ENCODE measurements at places on chromosomes 1 and 21.

- DNase-seq, result no peak
Observed at GRCh38 chr1:57467830-57468229, 44.0 kb upstream of the DAB1 start.

- DNase-seq, result peak; percentile 70
Observed at GRCh38 chr1:218344814-218345672, at the start of gene TGFB2. Gene TGFB2 (plus strand): TSS chr1:218345336. CDS start chr1:218346702, 1,366 bp downstream.

- no peak for DNase-seq
Observed at GRCh38 chr1:173715538-173715844, 710 bp downstream of the KLHL20 start.

DNA sequence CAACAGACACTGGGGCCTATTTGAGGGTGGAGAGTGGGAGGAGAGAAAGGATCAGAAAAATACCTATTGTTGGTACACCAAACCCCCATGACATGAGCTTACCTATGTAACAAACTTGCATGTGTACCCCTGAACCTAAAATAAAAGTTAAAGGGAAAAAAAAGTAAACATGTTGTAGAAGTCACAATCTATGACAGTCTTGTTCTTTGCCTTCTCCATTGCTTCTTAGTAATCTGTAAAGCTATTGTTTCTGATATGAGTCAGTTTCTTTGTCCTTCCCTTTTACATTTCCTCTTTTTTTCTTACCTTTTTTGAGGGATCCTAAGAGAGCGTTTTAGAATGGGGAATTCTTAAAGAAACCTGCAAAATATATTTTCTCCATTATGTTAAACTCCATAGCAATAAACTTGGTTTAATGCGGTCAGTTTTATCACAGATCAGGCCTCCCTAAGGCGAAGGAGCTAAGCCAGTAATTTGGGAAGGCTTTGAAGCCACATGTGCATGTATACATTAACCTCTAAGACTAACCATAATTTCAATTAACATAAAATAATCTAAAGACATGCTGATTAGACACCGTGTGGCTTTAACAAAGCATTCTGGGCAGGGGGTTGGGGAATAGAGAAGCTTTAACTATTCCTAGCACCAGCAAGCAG lies 77.8 kb upstream of the C1orf105 start:
- DNase-seq, result peak; percentile 41

GRCh38 chr1:4973341-4973740 lies 318.9 kb downstream of the AJAP1 start:
- DNase-seq, result no peak

DNA sequence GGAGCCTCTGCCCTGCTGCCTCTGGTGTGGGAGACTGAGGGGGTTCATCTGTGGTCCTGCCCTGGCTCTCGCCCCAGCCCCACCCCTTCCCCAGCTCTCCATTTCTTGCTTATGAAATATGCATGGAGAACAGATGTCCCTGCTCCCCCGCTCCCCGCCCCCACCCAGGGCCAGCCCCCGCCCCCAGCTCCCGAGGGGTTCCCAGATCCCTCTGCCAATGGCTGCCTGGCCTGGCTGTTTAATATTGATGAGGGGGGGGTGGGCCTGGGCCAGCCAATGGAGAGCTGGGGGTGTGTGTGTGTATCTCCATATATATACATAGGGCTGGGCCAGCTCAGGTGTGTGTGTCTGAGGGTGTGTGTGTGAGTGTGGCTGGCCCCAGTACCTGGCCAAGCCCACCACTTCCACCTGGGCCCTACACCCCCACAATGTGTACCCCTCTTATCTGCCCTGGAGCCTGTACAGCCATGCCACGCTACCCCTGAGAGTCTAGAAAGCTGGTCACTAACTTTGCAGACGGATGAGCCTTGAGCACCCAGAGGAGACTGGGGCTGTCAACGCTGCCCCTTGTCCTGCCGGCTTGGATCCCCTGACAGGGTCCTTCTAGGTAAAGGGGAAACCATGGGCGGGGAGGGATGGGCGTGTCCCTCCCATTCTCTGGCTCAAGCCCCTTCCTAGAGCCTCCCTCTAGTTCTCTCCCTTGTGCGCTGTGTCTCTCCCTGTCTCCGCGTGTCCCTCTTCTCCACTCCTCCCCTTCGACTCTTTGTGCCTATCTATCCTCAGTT lies at the start of gene NHLH1:
Gene NHLH1 (plus strand): TSS at position 341 of the 785 bp plus-strand sequence. CDS start 3,661 bp downstream, outside the sequence.
- DNase-seq, result no peak

GRCh38 chr1:219763321-219763720 lies 150.4 kb upstream of the ZC3H11B start:
- no peak for DNase-seq

DNA sequence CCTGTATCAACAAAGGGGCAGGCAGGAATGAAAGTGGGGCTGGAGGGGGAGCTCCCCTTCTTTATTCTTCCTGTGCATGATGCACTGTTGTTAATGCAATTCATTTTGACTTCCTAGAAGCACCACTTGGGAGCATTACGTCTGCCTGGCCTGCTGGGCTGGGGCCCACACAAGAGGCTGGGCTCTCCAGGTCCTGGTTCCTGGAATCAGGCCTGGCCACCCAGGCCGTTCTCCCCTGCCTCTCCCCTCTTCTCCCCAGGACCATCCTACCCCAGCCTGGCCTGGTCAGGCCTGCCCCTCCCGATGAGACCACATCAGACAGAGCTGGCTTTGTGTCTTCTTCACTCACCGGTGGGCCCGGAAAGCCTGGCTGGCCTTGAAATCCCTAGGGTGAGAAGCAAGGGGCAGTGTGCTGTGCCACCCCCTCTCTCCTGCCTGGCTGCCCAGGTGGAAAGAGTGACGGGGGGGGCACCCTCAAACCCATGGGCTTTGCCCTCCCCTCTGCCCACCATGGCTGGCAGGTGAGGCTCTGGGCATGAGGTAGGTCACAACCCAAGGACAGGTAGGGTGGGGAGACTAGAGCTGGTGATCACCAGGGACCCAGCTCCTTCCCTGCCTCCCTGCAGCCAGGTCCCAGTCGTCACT lies 20.7 kb upstream of the PEF1 start:
- DNase-seq, result no peak

DNA sequence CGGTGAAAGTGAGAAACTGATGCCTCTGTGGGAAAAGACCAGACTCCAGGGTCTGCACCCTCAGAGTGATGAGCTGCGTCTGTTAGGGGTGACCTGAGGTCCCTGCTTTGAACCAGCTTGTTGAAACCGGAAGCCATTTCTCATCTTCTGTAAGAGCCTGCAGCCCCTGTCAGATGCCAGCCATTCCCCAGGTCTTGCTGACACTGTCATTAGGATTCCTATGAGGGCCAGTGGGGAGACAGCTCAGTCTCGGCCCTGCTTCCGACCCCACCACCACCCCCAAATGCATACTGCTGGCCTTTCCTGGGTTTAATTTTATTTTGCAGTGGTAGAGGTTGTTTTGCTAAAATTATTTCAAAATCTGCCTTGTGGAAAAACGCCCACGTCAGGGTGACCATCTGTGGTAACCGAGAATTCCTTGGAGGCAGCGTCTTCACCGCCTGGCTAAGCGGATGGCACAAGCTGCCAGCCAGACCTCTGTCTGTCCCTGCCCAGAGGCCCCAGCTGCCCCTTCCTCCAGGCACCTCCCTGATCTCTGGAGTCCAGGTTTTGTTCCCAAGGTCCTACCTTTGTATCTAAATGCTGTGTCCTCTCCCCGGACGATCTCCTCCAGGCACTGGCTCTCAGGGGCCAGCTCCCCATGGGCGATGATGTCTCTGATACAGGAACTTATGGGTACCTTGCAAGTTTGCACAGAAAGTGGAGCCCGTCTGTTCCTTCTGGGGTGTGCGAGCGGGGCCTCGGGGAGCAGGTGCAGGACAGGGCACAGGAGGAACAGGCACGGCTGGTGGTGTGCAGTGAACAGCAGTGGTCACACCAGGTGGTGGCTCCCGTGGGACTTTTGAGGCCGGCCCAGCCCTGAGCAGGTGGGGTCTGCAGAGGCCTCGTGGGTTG lies 49.9 kb downstream of the PRKCZ start:
- peak; percentile 20 for DNase-seq

GRCh38 chr1:212135166-212135565 lies 99.6 kb downstream of the DTL start:
- no peak for DNase-seq

DNA sequence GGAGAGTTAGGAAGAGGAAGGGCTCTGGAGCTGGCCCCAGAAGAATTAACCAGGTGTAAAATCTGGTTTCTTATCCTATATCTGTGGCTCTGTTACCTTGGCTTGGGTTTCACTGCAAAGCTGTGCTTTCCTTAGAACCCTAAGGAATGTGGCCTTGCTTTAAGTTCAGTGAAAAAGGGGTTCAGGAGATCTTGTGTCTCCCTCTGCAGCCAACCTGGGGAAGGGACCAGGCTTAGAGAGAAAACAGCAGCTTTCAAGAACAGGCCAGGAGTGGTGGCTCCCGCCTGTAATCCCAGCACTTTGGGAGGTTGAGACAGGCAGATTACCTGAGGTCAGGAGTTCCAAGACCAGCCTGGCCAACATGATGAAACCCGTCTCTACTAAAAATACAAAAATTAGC lies 16.1 kb upstream of the MYCL start:
- DNase-seq, result no peak

GRCh38 chr1:199161319-199161680 lies 522.5 kb downstream of the PTPRC start:
- DNase-seq, result no peak

DNA sequence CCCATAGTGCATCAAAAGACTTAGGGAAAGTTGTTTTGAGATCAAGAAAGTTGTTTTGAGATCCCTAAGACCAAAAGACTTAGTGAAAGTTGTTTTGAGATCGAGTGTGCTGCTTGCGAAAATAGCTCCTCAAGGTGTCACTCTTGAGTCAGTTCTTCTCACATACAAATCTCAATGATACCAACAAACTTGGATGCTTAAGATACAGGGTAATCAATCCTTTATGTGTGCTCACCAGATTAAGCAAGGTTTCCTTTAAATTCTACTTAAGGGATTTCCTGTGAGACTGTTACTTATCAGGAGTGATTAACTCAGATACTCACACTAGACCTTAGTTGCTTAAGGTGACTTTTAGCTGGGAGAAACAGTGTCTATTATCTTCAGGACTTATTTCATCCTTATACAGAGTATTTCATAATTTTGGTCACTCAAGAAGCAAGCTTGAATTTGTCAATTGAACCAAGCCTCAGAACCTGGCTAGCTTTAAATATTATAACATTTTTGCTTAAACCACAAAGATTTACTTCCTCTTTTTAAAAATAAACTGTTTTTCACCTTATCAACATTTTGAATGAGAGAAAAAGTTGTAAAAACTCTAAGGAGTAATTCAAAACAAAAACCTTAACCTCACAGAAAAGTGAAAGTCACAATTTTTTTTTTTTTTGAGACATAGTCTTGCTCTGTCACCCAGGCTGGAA lies 8.0 kb upstream of the RLF start:
- peak; percentile 74 for DNase-seq

GRCh38 chr1:67846538-67846937 lies 13.3 kb upstream of the GNG12 start:
- DNase-seq, result no peak

GRCh38 chr1:12567288-12567819 lies 50.7 kb downstream of the DHRS3 start:
- no peak for DNase-seq

DNA sequence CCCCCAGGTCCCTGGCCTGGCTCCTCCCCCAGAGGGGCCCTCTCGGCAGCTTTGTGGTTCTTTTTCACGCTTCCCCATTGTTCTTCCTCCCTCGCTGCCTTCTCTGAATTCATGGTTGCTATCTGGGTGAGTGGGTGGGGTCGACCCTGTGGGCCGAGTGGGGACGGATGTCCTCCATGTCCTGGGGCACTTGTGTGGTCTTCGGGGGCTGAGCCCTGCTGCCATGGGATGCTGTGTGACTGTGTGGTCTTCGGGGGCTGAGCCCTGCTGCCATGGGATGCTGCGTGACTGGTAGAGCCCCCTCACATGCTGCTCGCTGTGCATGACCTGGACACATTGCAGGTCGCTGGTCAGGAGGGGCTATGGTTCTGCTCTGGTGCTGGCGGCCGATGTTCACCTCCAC lies 21.6 kb upstream of the DIP2A start:
- no peak for DNase-seq

DNA sequence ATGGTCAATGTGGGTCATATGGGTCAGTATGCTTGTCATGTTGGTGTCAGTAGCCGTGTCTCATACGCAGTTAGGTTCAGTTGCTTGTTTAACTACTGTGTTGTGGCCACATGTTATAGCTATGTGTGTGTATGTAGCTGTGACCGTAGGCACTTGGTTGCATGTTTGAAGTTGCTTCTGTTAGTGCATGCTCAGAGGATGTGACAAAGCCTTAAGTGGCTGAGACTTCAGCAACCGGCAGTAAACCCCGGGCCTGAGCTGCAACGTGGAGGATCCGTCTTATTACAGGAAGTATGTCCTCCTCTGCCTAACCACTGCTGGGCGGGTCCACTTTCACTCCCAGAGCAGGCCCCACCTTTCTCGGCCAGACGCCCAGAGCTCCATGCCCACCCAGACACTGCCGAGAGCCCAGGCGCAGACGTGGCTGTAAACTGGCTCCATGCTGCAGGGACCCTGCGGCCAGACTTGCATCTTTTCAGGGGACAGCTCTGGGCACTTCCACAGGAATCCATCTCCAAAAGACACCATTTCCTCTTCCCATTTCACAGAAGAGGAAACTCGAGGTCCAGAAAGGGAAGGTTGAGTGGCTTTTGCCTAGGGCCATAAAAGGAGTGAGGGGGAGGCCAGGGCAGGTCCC lies 2.2 kb downstream of the TCEA3 start:
- peak; percentile 88 for DNase-seq

GRCh38 chr1:60133000-60133673 lies 59.6 kb upstream of the C1orf87 start:
- DNase-seq, result peak; percentile 95

- no peak for DNase-seq
Observed at GRCh38 chr1:56533621-56534020, 45.7 kb downstream of the PLPP3 start.

GRCh38 chr1:39663559-39663958 lies 8.3 kb downstream of the NT5C1A start:
- DNase-seq, result no peak

DNA sequence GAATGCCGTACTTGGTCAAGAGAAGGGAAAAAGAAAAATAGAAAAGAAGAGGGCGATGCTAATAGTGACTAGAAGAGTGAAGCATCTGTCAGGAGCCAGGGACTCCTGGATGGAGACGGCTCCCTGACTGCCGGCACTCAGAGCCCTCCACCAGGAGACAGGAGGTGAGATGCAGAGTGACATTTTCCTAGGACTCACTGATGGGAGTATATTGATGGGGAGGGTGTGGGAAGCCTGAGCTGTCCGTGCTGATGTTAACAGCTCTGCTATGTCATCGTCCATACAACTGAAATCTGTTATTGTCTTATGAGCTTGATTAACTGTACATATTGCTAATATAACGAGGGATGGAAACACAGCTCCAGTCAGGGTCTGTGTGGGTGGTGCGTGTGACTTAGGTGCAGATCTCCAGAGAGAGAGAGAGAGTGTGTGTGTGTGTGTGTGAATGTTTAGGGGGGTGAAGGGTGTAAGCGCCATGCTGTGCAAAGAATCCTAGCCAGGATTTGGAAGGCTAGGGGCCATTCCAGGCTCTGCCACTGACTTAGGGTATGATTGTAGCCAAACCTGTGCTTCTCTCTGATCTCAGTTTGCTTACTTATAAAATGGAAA lies 123.0 kb upstream of the KLHDC7A start:
- DNase-seq, result no peak

GRCh38 chr1:169964206-169964605 lies 70.5 kb upstream of the SCYL3 start:
- DNase-seq, result no peak

Measured in GM23248 (cell line).